Camera-type eye (tissue), 1 donor: ENCODE measurements at places on chromosomes 16 and 17. TPM values are rescaled to one million over a fixed set of nuclear protein-coding genes. Genes with fewer than 3 reads are reported as not detected.

TP53TG3 gene
- total RNA-seq: not detected

DHX58 gene
- total RNA-seq: 6.3 TPM

RRAD gene
- total RNA-seq: 52.9 TPM

EPX gene
- total RNA-seq: not detected

SMIM36 gene
- total RNA-seq: 3.7 TPM

TBC1D3I gene
- total RNA-seq: not detected

BRICD5 gene
- 12.3 TPM for total RNA-seq

ASB16 gene
- 2.4 TPM for total RNA-seq

ABCA9 gene
- total RNA-seq: 12.8 TPM

PAGR1 gene
- 62.8 TPM for total RNA-seq

KRT222 gene
- 11.5 TPM for total RNA-seq

LGALS9B gene
- total RNA-seq: not detected

HSF4 gene
- total RNA-seq: 33.2 TPM

BTBD17 gene
- total RNA-seq: 8.9 TPM

CDRT15L2 gene
- not detected for total RNA-seq

SMIM5 gene
- 3.5 TPM for total RNA-seq

SPAG5 gene
- 17.5 TPM for total RNA-seq

STX1B gene
- 9.1 TPM for total RNA-seq

WNT3 gene
- 2.9 TPM for total RNA-seq

ODAD4 gene
- total RNA-seq: 2.9 TPM

PLA2G10 gene
- total RNA-seq: not detected

MARCHF10 gene
- 0.16 TPM for total RNA-seq

ETV4 gene
- total RNA-seq: 1.1 TPM

NDEL1 gene
- total RNA-seq: 60.3 TPM

LRRC46 gene
- total RNA-seq: 0.16 TPM

KAT2A gene
- 28.9 TPM for total RNA-seq

KCTD19 gene
- 0.44 TPM for total RNA-seq

ANKRD40CL gene
- not detected for total RNA-seq

CARD14 gene
- 4.8 TPM for total RNA-seq

CRISPLD2 gene
- total RNA-seq: 39.8 TPM
